HS-5 (cell line): ENCODE measurements at places on chromosomes 2 and 18.

DNA sequence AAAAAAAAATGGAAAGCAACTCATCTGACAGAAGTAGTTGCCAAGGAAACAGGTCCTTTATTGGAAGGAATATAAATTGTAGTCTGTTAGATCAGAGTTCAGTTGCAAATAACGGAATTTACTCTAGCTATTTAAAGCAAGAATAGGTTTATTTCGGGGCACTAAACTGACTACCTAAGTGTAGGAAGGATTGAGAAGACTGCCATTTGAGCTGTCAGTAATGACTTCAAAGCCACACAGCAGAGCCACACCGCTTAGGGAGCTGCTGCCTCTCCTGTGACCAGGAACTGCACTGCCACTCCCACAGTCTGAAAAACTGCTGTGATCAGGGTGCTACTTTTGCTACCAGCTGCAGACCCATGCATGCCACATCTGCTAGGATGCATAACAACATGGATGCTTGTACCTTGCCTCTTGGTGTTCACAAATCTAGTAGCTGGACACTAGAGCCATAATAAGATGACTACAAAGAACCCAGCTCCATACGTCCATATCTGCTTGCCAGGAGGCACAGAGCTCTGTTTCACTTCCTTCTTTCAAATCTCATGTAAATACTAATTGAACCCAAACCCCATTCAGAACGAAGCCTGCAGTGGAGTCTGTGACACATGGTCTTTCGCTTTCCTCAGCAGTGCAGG, 2.2 kb downstream of the DSG2 start:
- no peak for DNase-seq

GRCh38 chr2:226835420-226835795, 446 bp upstream of the RHBDD1 start:
- DNase-seq: no peak

DNA sequence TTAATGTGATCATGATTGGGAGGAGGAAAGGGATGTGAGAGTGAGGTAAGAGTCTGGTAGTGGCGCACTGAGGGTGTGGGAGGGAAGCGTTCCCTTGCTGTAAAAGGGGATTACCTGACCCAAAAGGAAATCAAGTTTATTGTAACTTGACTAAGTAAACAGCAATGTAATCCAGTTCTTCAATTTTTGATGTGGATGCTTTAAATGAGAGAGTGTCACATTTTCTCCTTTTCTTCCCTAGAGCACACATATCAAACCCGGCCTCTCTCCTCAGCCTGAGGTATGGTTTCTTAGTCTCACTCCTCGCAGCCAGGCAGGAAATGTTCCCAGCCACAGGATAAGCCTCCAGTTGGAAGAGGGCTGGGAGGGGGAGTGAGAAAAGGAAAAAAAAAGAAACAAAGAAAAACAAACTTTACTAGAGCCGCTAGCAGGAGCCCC, 688 bp upstream of the ARHGAP28 start:
- peak; percentile 32 for DNase-seq

GRCh38 chr2:29583104-29583503, 338.3 kb downstream of the ALK start:
- DNase-seq: peak; percentile 6

DNA sequence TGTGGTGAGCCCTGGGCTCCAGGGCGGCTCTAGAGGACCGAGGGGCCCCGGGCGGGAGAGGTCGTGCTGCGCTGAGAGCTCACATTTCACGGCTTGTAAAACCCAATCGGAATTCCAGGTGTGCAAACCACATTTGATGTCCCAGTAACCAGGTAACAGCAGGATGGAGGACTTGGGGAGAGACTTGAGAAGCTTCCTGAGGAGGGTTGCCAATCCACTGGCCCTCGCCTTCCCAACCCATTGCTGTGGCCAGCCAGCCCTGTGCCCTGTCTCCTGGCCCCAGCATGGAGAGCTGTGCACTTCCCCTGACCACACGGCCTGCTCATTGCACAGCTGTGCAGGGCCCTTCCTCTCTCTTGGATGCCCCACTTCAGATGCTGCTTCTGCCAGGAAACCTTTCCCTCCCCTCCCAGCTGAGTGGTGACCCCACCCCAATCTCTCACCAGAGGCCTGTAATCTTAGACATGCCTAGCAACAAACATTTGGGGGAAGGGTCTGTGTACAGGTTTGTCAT, 39.6 kb downstream of the ASB1 start:
- no peak for DNase-seq

- DNase-seq: no peak
These were observed at the start of gene SP140 for GRCh38 chr2:230225486-230225885. SP140 (plus strand) TSS chr2:230225736; CDS start chr2:230225845, 109 bp downstream.

DNA sequence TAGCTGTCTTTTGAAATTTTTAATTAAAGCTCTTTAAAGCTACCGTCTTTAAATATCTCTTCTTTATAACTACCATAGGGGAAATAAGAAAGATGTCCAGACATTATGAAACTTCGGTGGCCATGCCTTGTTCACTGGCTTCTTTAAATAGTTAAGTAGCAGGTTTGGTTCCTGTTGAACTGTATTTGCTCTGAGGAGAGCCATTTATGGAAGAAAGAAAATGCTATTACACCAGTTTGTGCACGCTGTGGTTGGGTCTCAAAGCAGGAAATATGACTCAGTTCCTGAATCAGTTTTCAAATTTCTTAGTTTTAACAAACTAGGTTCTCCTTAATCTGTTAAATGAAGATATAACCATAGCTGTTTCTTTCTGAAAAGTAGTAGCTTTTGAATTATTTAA, 12.2 kb downstream of the ARPC2 start:
- DNase-seq: peak; percentile 69

DNA sequence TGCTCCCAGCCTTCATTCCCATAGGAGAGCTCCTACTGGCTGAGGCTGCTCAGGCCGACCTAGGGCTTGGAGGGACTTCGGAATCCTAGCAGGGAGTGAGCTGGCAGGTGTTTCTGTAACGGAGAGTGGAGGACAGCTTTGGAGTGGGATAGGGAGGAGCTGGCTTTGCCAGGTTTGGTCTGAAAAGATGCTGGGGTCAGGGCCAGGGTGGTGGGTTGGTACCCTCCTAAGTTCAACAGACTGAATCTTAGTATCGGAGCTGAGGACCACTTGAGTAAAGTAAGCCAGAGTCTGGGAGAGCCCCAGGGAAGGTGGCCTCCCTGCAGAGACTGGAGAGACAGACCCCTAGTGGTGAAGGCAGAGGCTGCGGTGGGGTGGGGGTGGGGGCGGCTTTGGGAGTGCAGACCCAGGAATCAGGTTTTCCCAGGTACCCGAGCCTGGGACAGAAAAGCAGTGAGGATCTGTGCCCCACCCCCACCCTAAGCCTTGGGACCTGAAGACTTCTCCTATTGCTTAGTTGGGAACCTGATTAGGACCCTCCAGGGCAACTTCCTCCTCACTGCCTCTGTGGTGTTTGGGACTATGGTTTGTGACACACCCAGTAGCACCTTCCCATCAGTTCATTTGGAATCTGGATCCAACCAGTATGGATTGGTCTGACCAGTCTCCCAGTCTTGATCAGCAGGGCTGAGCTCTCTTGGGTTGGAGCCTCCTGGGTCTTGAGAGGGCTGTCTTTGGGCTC, 3.0 kb downstream of the CNNM4 start:
- DNase-seq: no peak

DNA sequence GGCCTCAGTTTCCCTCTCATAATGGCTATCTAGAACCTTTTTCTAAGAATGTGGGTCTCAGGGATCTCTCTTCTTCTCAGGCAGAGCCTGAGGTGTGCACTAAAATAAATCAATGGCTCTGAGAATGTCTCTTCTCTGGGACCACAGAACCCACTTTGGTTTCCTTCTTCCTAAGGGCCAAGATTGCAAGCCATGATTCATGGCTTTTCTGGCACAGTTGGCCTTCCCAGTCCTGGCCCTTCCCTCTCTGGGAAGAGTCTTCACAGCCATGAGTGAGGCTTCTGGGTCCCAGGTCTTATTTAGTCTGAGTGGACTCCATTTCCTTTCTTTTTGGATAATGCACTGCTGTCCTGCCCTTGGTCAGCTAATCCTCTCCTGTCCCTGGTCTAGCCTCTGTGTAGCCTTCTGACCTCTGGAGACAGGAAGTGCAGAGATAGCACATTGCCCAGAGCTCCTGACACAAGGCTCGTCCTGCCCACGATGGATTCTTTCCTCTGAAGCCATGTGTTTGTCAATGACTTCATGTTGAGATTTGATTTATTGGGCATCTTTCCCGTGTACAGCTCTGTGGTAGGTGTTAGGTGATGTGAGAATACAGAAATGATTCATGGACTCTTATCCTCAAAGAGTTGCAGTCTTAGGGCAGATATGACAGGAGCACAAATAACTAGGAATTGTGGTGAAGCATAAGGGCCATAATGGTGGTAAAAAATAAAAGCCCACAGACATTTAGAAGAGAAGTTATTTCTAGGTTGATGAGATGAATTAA, 245.0 kb downstream of the CLIP4 start:
- no peak for DNase-seq

DNA sequence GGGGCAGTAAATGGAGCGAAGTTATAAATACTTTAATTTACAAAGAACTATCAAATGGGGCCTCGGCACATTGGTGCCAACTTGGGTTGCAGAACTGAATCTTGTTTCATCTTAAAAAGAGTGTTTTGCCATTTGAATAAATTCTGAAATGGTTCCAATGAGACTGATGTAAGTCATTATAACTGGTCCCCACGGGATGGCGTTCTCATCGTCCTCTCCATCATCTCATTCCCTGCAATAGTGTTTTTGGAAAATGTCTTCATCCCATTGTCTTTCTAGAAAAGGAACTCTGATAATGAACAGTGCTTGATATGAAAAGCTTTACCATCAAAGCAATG, 422.0 kb upstream of the ID2 start:
- DNase-seq: no peak

GRCh38 chr2:129192117-129192516, 787.3 kb upstream of the RAB6C start:
- no peak for DNase-seq

- no peak for DNase-seq
These were observed 88.4 kb downstream of the ACTR2 start for GRCh38 chr2:65316072-65316471.

DNA sequence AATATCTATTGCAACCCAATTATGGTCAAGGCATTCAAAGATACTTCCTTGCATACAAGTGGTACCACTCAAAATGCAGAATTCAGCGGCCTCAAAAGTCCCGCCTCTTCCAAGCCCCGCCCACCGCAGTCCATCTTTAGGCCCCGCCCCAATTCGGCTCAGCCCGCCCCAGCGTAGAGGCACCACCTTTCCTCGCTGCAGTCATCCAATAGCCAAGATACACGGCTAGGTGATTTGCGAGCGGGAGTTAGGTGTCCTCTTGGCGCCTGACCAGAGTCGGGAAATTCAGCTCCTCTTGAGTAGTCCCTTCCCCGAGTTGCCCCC, 431 bp upstream of the SEC11C start:
- DNase-seq: no peak

DNA sequence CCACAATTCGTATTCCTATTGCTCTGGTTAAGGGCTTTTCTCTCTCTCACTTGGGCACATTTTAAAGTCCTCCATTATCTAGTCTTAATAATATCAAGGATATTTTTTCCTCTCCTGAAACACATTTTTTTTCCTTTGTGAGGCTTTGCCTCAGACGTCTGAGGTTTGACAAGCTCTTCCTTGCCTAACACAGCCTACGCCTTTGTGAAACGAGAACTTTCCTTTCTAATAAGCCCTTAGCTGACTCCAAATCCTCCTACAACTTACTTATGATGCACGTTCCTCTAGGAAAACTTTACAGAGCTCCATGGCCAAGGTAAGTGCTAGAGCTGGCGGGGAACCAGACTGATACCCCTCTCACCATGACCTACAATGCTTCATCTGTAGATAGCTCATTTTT, 841.5 kb downstream of the SOCS6 start:
- no peak for DNase-seq

DNA sequence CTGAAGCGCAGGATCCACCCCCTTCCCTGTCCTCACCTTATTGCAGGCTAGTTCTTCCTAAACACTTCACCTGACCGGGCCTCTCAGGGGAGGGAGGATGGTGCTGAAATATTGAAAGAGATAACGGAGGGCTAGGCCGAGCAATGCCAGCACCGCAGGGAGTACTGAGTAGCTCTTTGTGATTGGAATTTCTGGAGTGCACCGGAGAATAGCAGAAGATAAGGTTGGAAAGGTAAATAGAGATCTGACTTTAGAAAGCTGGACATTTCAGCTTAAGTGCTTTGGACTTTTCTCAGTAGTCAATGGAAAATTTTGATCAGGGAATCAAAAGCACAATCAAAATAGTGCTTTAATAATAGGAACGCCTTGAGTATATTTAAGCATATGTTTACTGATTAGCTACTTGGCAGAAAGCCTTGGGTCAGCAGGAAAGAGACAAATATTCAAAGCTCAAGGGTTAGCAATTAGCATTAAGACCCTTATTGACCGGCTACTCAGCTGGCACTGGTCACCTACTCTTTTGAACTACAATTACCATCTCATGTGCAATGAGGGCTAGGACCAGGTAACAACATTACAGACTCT, 142.9 kb upstream of the NDUFV2 start:
- DNase-seq: no peak

- no peak for DNase-seq
These were observed 99.7 kb upstream of the CYRIA start for GRCh38 chr2:16765356-16765755.

GRCh38 chr2:95043300-95044093, 18.0 kb downstream of the MAL start:
- DNase-seq: peak; percentile 14

GRCh38 chr2:152942940-152943440, 224.6 kb downstream of the ARL6IP6 start:
- no peak for DNase-seq

GRCh38 chr2:28981016-28981441, at the start of gene TOGARAM2:
TOGARAM2 (plus strand) TSS chr2:28981298; CDS start chr2:28994835, 13,537 bp downstream.
- DNase-seq: no peak

- DNase-seq: peak; percentile 79
These were observed 216.4 kb upstream of the OSR1 start for GRCh38 chr2:19574778-19575260.

- DNase-seq: no peak
These were observed 275.3 kb upstream of the RAB12 start for GRCh38 chr18:8333961-8334360.

DNA sequence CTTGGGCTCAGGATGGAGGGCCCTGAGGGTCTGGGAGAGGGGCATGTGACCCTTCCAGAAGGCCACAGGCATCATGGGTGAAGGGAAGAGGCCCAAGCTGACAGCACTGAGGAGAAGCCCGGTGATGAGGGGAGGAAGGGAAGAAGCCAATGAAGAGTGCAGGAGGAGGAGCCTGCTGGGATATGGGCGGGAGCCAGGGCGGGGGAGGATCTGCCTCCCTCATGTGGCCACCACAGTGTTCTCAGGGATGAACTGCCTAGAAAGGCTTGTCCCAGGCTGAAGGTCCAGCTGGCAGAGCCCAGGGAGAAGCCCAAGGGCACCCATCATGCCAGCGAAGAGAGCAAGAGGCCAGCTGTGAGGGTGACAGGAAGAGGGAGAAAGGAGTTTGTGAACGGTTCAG, 24.6 kb upstream of the PLB1 start:
- DNase-seq: no peak

DNA sequence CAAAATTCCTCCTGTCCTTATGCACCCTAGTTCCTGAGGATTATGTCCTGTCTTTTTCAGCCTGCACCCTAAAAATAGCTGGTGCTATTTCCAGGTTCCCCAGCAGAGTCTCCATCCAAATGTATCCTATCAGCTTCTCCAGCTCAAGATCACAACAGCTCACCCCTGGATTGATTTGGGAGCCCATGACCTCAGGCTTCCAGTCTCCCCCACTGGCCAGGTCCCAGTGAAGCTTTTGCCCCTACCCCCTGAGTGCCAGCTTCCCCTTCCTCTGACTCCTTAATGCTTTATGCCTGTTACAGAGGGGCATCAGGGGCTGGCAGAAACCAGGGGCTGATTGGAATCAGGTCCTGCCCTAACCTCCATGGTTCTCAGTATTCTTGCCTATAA, 76.9 kb upstream of the DAPL1 start:
- DNase-seq: no peak

GRCh38 chr2:11267931-11268330, 76.5 kb downstream of the ROCK2 start:
- no peak for DNase-seq
